ENCODE measurements at places on chromosomes 5 and 9.

- DNase-seq = no peak
These were observed 18.7 kb downstream of the DAPK1 start for GRCh38 chr9:87516222-87516925.

DNA sequence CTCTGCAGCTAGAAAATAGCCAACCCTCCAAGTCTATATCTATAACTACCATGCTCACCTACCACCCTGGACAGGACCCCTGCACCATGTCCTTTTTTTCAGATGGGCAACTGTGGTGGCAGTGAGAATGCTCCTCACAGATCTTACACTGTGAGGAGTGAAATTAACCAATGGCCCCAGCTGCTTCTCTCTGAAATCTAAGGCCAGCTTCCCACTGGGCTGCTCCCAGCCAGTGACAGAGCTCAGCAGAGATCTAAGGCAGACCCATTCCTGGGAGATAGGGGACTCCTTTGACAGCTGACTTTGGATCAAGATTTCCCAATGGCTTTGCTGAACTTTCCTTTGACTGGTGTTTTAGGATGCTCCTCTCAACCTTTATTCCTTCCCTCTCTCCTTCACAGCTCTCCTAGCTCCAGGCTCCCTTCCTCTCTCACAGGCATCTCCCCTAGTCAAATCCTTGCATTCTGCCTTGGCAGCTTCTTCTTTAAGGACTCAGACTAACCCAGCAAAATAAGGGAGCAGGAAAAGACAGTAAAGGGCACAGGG is 1.6 kb upstream of the ARAP3 start:
- DNase-seq = no peak

- DNase-seq = no peak
These were observed 96.7 kb upstream of the ALDH1B1 start for GRCh38 chr9:38295764-38296163.

DNA sequence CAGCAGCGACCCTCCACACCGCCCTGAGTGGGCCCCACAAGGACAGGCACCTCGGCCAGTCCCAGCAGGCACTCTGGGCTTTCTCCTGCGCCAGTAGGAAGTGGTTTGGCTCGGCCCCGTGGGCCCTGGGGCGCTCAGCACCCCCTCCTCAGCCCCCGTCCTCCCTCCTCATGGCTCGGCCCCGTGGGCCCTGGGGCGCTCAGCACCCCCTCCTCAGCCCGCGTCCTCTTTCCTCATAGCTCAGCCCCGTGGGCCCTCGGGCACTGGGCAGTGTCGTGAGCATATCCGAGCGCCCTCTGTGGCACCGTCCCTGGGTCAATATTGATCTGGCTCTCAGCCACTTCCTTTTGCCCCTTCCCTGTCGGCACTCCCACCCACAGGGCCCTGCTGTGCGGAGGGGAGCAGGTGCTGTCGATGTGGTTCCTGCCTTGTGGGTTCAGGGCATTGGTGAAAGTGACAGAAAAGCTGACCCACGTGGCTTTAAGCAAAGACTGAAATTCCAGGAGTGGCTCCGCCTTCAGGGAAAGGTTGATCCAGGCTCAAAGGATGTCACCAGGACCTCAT is 5.5 kb upstream of the SCGB3A1 start:
- no peak for DNase-seq

GRCh38 chr9:34662526-34663302 is at the start of gene CCL27:
Gene CCL27, minus strand, starts transcription at chr9:34662657. Its CDS starts 24 bp downstream, at chr9:34662633.
- DNase-seq = no peak

DNA sequence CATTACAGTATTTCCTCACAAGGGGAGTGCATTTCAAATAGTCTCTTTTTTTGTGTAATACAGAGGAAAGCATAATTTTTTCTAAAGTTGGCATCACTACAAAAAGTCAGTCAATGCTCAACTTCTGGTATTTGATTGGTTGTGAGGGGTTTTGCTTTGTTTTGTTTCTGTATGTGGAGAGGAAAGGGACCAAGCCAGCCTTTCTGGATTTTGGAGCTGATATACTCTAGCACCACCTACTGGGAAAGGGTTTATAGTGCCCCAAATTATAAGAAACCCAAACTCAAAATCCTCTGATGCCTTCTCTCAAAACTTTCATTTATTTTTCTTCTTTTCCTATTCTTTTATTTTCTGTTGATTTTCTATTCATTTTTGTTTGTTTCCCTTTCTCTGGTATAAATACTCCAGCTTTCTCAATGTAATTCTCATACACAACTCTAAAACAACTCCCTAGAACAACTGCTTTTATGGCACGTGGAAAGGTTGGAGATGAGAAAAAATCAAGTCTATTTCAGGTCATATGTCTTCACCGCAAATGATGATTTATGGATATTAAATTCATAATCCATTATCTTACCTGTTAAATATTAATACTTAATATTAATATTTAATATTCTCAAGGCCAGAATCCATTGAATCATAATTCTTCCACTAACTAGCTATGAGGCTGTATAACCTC is 69.5 kb upstream of the ANXA1 start:
- DNase-seq = no peak

DNA sequence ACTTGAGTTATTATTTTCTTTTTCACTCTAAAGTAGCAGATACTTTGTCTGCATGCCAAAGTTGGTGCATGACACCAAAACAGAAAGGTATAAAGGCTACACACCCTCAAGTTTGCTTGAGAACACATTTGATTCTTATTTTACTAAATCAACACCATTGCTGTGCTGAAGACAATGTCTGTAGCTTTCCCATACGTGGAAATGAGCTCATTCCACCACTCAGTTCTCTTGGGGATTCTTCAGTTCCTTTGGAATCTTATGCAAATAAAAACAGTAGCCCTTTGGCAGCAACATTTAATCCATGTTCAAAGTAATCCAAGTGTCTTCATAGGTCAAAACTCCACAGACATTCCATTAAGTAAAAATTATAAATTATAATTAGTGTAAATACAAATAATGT is 264.9 kb downstream of the TLE1 start:
- DNase-seq = no peak

DNA sequence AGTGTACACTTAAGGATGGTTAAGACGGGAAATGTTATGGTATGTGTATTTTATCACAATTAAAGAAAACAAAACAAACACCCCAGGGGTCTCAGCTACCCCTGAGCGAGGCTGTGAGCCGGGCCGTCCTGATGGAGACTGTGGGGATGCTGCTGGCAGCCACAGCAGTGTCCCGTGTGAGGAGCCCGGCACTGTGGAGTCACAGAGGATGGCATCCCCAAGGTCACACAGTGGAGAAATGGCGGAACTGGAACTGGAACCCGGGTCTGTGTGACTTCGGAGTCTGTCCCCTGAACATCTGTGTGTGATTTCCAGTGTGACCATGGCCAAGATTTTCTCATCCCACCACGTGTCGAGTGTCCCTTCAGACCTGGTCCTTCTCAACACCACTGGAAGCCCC is 80.7 kb upstream of the PHYKPL start:
- no peak for DNase-seq

DNA sequence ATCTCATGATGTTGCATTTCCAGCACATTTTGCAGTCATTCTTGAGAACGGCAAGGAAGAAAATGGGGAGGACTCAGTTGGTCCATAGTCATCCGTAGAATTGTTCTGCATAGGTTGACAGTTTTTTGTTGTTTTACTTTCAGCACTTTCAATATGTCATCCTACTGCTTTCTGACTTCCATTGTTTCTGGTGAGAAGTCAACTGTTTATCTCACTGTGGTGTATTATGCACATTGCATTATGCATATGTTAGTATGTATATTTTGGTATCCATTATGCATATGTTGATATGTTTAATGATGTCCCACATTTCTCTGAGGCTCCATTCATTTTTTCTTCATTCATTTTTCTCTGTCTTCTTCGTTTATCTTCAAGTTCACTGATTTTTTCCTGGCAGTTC is 10.5 kb downstream of the ADAMTS16 start:
- no peak for DNase-seq

- no peak for DNase-seq
These were observed 93.6 kb upstream of the ZNF462 start for GRCh38 chr9:106769331-106769730.
